ENCODE measurements at places on chromosomes 7 and 10. TPM values are rescaled to one million over a fixed set of nuclear protein-coding genes. Genes with fewer than 3 reads are reported as not detected.

ATP6V0A4 gene
- total RNA-seq = 5.6 TPM

LMOD2 gene
- not detected for total RNA-seq

CAV2 gene
- 76.4 TPM for total RNA-seq

NKX1-2 gene
- not detected for total RNA-seq

PTPRE gene
- 7.6 TPM for total RNA-seq

PDE6C gene
- total RNA-seq = not detected

DNA sequence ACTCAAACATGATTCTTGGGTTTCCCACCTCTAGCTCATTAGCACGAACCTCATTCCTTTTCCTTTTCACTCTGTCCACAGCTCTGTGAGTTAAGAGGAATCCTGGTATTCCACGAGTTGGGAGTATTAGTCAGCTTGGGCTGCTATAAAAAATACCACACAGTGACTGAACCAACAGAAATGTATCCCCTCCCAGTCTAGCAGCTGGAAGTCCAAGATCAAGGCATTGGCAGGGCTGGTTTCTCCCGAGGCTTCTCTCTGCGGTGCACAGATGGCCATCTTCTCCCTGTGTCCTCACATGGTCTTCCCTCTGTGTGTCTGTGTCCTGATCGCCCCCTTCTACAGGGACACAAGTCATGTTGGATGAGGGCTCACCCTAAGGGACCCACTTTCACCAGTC is 261.6 kb downstream of the TNS3 start:
- no peak for DNase-seq

DNA sequence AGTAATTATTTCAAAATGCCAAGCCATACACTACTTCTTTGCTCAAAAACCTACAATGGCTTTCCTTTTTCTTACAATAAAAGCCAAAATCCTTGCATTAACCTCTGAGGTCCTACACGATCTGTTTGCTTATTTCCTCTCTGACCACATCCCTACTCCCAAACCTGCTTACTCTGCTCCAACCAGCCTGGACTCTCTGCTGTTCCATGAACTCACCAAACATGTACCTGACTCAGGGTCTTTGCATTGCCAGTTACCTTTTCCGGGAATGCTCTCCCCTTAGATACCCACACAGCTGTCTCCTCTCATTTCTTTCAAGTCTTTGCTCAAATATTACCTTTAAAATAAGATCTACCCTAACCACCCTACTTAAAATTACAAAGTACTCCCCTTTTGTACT is 2.3 kb downstream of the ABCB4 start:
- DNase-seq = no peak

DNA sequence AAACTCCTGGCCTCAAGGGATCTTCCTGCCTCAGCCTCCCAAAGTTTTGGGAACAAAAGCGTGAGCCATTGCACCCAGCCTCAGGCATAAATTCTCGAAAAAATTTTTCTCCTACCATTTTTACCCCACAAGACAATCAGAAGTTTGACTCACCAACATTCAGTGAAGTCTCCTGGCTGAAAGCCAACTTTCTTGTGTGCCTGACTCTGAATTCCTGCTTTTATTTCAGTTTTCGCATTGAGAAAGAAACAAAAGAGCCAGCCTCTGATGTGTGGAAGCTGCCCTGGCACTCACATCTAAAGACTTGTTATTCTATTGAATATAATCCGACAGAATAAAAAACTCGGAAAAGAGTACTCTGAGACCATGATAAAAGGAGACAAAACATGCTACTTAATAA is 402.9 kb downstream of the MAGI2 start:
- DNase-seq = no peak

DNA sequence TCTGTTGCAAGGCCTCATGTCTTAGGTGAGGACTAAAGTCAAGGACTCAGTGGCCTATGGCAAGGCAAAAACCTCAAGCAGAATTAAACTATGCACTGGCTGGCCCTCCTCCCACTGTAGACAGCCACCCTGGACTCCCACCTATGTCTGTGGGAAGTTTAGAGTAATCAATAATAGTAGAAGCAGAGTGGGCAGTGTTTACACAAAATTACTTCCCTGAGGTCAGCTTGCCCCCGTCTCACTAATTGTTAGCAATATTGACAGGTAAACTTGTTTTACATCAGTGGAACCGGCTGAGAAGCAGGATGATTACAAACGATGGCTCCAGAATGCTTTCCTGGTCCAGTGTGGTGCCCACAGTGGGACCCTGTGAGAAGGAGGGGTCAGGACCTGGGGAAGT is 27.9 kb upstream of the NPFFR1 start:
- DNase-seq = no peak

GRCh38 chr7:116950889-116951351 is 2.4 kb upstream of the ST7 start:
- no peak for DNase-seq

All from Calu3 (cell line).